ENCODE measurements at places on chromosomes 16 and 17.

GRCh38 chr16:12881182-12881581 lies 20.2 kb upstream of the SHISA9 start:
- no peak for DNase-seq

DNA sequence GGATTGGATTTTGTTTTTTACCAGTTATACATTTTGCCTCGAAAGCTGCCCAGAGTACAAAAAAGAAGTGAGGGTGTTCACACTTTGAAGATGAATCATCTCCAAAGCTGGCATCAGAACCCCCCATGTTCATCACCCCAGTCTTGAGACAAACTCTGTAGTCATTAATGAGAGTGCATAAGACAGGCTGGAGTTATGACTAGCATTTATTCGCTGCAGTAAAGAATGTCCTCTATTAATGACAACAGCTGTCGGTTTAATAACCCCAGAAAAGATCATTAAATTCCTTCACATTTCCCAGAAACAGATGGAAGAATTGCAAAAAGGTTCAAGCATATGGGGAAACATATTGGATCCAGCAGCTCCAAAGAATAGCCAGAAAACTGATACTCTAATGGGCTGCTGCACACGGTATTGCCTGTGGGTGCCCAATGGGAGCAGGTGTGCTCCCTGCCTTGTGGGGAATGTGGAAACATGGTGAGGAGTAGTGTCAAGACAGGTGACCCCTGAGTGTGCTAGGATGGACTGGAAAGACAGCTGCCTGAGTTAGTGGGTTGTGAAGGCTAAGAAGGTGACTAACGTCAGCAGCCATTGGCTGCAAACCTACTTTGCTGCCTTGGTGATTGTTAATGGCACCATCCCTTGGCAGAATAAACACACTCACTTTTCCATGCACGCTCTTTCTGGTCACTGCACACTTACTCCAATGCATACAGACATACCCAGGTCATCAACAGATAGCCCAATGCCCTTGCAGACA lies 81.9 kb downstream of the AIPL1 start:
- DNase-seq = no peak

- no peak for DNase-seq
Measured at GRCh38 chr17:76333673-76334505, 19.8 kb downstream of the PRPSAP1 start.

DNA sequence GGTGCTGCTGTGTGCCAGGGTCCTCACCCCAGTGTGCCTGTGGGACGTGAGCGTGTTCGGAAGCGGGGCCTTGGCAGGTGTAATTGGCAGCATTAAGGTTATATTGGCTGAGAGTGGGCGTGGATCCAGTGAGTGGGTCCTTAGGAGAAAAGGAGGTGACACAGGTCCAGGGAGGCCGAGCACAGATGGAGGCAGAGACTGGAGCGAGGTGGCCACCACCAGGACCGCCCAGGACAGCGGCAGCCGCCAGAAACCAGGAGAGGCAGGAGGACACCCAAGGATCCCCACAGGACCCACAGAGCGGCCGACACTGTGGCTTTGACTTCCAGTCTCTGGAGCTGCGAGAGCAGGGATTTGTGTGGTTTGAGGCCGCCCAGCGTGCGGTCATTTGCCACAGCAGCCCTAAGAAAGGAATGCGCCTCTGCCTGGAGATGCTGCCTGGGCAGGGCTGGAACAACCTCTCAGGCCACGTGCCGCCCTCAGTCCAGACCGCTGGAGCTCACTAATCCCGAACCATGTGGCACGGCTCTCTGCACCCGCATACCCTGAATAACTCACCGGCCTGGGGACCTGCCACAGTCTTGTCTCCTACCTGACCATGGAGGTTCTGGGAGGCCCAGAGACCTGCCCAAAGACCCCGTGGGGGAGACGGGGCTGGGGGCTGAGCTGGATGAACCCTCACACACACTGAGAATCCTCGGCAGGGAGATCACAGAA lies 45.4 kb downstream of the SOX8 start:
- DNase-seq = no peak

DNA sequence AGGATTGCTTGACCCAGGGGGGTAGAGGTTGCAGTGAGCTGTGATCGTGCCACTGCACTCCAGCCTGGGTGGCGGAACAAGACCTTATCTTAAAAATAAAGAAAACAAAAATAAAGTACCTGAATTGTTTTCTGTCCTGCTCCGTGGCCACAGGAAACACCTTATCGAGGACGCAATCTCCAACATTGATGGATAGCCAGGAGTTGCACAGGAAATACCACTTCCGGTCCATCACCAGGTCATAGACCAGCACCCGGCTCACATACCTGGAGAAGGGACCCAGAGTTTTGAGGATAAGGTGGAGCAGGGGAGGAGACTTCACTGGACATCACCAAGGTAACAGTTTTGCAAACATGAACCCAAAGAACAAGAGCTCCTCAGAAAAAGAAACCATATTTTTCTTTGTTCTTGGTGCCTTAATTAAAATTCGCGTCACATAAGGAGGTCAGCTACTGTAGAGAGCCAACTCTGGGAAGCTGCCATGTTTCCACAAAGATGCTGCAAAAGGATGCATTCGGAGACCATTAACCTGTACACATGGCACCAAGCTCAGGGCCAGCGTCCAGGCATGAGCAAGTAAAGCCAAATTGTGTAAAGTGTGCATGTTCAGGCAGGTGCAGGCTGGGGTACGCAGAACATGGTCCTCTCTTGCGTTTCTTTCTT lies 55.6 kb upstream of the GCSH start:
- no peak for DNase-seq

GRCh38 chr17:69733171-69734012 lies 318.9 kb downstream of the MAP2K6 start:
- no peak for DNase-seq

Measured in upper lobe of right lung (tissue), 1 donor.